ENCODE measurements at places on chromosomes 1 and 21.

DNA sequence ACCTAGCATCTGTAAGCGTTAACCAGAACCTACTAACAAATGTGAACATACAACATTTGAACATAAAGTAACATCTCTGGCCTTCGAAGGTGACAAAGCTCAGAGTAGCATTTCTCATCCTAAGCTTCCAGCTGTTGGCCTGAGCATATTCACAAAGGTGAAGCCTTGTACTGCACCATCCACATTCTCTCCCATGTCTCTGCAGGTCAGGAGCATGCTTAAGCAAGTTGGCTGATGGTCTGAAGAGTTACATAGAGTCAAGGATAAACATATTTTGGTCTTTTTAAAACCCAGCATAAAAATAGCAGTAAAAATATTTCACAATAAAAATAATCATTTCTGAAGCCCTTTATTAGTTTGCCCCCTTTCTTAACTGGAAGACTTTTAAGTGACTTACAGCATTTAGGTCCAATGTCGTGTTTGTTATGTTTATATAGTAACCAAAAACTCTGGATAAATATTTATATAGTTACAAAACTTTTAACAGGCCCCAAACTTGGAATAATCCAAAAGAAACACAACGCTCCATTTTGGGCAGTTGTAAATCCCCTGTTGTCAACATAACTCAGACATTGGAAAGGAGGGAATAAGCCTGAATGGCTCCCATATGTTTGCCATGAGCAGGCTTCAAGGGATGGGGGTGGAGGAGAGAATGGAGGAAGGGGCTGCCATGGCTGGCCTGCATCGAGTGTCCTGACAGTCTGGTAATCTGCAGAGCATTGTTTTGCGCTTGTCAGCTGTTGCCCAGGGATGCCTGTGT, 42.8 kb upstream of the ENAH start:
- DNase-seq: no peak
- H3K4me3 ChIP-seq: no peak overlapping the region
- H3K4me1 ChIP-seq: no peaks in the 10 kb centered on the region
- H3K36me3 ChIP-seq: no peaks in the 10 kb centered on the region

DNA sequence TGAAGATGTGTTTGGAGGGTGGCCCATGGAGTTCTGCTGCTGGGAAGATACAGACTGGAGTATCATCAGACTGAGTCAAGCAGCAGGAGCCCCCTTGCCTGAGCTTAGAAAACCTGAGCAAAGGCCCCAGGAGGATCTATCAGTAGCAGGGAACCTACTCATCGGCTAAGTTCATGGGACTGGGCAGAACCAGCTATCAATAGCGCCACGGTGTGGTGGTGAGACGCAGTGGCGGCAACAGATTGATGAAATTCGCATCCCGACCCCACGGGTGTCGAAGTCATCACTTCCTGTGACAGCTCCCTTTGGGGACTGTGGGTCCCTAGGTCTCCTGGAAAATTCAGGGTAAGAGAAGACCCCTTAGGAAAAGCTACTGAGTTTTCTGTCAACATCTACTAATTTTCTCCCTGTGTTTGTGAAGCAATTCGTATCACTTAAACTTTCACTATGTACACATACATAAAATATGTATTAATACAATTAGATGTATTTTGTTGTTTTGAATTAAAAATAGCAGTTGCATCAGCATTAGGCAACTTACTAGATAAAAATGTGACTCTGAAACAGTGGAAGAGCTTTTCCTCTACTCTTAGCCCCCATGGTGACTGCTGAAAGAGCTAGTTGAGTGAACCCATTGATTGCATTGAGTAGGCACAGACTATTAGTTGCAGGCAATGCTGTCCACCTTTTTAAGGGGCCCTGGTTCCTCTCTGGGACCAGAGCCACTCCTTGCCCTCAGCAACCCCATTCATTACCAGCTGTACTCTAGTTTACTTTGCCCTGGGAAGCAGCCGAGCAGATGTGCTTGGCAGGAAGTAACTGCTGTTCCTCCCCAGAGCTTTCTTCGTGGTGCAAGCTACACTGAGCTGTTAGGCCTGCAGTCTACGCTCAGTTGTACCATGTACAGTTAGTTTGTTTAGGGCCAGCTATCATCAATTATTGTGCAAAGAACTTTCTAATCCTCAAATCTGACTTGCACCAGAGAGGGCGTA, 7.3 kb upstream of the CACNA1S start:
- H3K4me1 ChIP-seq: peaks cover 22% of the 10 kb centered on the region
- peaks cover 2% of the 10 kb centered on the region for H3K27me3 ChIP-seq
- H3K36me3 ChIP-seq: no peaks in the 10 kb centered on the region

- H3K27ac ChIP-seq: no peak overlapping the region
- peaks cover 10% of the 10 kb centered on the region for H3K27me3 ChIP-seq
- H3K4me1 ChIP-seq: no peaks in the 10 kb centered on the region
- no peak for DNase-seq
- H3K36me3 ChIP-seq: no peaks in the 10 kb centered on the region
- no peak overlapping the region for H3K4me3 ChIP-seq
Measured at GRCh38 chr1:170461291-170461747, 70.6 kb upstream of the GORAB start.

DNA sequence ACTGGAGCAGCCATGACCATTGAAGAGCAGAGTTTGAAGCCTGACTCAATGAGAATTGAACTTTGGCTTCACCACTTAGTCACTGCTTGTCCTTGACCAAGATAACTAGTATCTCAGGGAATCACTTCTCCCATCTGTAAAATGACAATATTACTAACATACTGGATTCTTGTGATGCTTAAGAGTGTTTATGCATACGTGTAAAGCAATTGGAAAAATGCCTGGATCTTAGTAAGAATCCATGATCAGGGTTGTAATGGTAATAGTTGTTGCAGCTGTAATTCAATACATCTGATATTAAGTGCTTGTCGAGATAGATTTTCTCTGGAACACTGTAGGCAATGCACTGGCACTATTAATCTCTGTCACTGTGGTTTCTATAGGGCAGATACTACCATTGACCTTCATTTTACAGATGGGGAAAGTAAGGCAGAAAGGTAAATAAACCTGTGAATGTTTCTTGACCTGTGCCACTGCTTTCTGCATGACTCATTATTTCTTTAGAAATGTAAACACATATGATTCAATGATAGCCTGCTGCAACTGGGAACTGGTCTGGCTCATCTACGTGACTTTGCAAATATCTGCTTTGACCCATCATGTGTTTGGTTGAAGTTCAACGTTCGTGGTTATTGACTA, 662.5 kb downstream of the PLA2G4A start:
- no peak for DNase-seq
- no peak overlapping the region for H3K27ac ChIP-seq
- H3K27me3 ChIP-seq: no peaks in the 10 kb centered on the region

DNA sequence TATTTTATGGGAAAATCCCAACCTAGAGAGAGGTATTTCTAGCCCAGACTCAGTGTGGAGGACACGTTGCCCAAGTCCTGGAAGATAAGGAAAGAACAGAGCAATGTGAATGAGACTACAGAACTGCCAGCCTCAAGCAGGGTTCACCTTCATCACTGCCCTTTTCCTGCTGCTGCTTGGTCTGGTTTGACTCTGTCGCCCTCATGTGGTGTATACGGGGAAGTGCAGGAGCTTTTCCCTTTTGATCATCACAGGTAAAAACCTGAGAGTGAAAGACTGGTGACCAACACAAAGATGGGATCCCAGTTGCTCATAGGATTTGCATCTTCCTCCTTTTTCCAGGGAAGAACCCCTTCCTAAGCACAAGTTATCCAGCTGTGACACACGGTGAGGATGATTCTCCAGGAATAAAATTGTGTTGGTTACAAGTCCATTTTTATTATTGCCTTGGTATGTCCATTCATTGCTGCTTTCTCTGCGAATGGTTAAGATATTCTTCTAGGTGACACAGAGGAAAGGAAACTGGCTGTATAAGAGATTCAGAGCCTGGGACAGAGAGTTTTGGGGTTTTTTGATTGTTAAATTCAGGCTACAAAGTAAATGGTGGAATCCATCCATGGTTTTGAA, 89.5 kb upstream of the CD53 start:
- H3K27ac ChIP-seq: no peak overlapping the region
- peak; percentile 58 for DNase-seq
- peaks cover 61% of the 10 kb centered on the region for H3K4me1 ChIP-seq
- H3K27me3 ChIP-seq: peaks cover 5% of the 10 kb centered on the region

DNA sequence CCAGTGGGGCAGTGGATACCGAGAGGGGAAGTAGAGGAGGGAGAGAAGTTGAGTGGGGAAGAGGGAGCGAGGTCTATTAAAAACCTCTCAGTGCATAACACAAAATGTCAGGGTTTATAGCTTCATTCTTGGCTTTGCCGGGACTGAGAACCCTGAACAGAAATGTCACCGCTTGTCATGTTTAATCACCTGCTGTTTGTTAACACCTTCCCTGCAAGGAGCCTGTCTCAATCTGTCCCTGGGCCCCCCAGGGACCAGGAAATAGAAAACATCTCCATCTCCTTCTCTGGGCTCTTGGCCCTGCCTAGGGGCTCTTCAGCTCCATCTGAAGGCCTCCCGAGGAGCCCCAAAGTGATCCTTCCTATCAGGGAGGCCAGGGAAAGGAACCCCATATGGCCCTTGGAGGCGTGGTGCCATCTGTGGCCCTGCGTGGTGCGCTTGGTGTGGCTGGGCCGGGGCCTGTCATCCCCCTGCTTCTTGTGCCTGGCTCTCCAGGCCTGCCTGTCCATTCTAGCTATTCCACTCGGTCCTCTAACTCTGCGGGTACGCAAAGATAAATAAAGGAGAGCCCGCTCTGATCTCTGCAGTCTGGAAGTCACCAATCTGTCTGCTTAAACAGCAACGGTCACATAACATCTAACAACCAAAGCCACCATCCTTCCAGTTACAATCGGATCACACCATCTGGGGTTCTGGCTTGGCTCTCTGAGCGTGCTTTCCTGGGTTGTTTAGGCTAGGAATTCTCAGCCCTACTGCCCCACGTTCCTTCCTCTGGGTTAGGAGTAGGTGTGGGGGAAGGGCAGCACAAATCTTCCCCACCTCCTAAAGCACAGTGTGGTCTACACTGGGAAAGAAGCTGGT, 113.8 kb downstream of the CASZ1 start:
- H3K4me3 ChIP-seq: no peak overlapping the region
- no peak for DNase-seq
- peaks cover 14% of the 10 kb centered on the region for H3K4me1 ChIP-seq
- no peaks in the 10 kb centered on the region for H3K36me3 ChIP-seq

- H3K4me1 ChIP-seq: no peaks in the 10 kb centered on the region
- no peak for DNase-seq
- H3K27me3 ChIP-seq: peaks cover 26% of the 10 kb centered on the region
Measured at GRCh38 chr1:22808186-22808675, 97.6 kb downstream of the EPHB2 start.

DNA sequence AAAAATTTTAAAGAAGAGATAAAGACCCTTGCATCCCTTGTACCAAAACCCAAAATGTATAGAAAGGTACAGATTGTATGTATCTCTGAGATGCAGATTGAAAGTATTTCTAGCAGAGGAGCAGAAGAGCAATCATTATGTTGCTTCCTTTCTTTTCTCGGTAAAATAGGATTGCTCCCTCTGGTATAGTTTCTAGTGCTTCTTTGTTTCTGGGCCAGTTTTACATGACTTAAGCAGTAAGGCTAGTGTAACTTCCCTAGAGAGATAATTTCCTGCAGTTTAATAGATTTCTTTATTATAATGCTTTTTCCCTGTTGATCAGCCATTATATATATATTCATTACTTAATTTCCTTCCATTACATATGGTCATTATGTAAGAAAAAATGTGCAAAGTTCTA, 496.2 kb upstream of the RGS18 start:
- no peak overlapping the region for H3K27ac ChIP-seq
- H3K27me3 ChIP-seq: no peaks in the 10 kb centered on the region

DNA sequence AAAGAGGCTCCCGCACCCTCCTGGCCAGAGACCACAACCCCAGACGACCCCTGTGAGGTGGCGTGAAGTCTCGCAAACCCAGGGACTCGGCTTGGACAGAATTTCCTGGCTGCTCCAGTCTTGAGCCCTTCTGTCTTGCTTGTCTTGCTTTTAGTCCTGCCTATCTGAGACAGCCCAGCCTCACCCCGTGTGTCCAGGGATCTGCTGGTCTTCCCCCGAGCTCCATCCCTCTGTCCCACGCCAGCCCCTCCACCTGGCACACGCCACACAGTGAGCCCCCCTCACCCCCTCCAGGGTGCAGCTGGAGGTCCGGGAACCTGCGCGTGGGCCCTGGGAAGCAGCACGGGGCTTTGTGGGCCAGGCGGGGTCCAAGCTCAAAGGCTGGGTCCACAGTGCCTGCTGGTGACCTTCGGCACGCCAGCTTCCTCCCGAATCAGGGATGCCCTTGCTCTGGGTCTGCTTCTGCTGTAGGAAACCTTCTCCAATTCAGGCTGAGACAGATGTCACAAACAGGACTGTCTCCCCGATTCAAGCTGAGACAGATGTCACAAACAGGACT, 97.1 kb downstream of the SIK1 start:
- H3K36me3 ChIP-seq: no peaks in the 10 kb centered on the region
- H3K27ac ChIP-seq: no peak overlapping the region
- DNase-seq: no peak
- H3K4me3 ChIP-seq: no peak overlapping the region
- H3K27me3 ChIP-seq: peaks cover 34% of the 10 kb centered on the region

DNA sequence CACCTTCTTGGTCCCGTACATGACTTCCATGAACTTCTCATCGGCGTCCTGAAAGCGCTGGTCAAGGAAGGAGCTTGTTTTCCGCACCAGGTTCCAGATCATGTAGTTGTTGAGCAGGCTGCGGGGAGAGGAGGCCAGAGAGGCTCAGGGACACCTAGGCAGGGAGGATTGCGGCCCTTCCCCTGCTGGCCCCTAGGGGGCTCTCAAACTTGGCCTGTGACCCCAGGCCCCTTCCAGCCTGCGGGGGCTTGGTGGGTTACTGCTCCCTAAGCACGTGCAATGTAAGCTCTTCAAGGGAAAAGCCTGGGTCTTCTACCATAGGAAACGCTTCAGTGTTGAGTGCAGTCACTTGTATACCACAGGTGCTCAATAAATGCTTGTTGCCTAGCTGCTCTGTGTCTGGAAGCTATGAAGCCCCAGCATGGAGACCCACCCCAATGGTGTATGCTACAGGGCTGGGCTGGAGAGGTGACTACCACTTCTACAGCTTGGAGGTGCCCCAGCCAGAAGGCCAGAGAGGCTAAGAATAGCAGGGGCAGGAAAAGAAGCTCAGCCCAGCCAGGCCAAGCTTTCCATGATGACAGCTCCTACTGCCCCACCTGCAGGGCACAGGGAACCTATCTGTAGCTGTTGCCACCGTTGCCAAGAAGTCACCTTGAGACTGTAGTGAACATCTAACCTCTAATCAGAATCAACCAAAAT, 45.1 kb downstream of the ECE1 start:
- no peak for DNase-seq
- H3K4me1 ChIP-seq: no peaks in the 10 kb centered on the region
- H3K36me3 ChIP-seq: peaks cover 78% of the 10 kb centered on the region
- H3K27me3 ChIP-seq: no peaks in the 10 kb centered on the region
- H3K4me3 ChIP-seq: no peak overlapping the region

DNA sequence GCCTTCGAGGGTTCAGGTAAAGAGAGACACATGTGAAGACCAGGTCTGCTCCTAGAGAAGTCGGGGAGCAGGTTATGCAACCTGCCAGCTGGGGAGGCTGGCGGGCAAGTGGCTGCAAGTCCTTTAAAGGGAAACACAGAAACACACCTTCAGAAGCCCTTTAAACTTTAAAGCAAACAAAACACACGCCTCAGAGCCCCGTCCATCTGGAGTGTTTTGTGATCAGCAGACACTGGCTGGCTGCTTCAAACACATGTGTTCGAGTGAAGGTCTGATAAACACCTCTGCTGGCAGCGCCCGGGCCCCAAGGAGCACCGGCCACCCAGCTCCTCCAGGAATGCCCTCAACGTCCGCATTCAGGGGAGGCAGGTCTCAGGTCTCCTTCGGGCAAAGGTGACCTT, 15.2 kb downstream of the RIPK4 start:
- H3K4me3 ChIP-seq: no peak overlapping the region
- no peaks in the 10 kb centered on the region for H3K4me1 ChIP-seq
- H3K27ac ChIP-seq: no peak overlapping the region
- no peak for DNase-seq

Measured in T-cell (primary cell).